ENCODE measurements at places on chromosomes 2 and 18.

DNA sequence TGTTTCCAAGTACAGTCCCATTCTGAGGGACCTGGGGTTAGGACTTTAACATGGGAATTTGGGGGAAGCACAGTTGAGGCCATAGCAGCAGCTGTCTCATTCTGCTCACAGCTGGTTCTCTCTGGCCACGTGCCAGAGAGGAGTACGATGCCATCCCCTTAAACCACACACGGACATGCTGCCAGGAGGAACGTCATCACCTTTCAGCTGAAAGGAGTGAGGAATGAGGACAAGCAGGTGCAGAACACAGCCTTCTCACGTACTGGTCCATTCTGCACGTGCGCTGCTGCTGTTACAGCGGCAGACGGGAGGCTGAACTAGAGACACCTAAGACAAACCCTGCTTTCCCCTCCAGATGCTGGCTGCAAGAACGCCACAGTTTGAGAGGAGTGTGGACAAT is 33.5 kb downstream of the ODC1 start:
- DNase-seq, result peak; percentile 70

DNA sequence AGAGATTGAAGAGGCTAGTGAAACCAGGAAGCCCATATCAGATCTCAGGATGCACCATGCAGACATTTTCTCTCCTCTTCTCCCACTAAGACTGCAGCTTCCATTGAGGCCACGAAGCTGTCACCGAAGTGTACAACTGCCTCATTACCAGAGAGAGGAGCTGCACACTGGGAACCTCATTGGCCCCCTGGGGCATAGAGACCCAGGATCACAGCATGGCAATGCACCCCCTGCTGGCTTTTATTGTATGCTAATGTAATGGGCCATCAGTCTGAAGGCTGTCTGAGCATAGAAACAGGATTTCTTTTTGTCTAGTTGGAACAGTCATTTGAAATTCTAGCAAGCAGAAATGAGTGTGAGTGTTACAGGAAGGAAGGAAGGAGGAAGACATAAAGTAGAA is 861.6 kb upstream of the CELF4 start:
- DNase-seq, result no peak

- DNase-seq, result no peak
Measured at GRCh38 chr2:168706806-168707205, 95.6 kb upstream of the NOSTRIN start.

- DNase-seq, result no peak
Measured at GRCh38 chr18:63083020-63083531, 236.5 kb downstream of the BCL2 start.

DNA sequence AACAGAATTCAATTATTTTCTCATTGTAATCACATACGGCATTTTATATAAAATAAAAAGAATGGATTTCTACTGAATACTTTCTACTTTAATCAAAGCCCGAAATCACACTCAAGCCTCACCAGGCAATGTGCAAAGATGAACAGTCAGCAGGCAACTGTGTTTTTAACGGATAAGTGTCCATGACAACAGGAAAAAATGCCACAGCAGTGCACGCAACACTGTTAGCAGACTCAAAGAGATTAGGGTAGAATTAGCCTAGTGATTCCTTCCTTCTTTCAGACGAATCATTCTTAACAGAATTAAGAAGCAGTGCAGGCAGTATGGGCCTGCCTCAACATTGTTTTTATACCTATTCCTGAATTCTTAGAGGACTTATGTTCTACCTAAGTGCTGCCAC is 135.6 kb downstream of the CDH2 start:
- no peak for DNase-seq

DNA sequence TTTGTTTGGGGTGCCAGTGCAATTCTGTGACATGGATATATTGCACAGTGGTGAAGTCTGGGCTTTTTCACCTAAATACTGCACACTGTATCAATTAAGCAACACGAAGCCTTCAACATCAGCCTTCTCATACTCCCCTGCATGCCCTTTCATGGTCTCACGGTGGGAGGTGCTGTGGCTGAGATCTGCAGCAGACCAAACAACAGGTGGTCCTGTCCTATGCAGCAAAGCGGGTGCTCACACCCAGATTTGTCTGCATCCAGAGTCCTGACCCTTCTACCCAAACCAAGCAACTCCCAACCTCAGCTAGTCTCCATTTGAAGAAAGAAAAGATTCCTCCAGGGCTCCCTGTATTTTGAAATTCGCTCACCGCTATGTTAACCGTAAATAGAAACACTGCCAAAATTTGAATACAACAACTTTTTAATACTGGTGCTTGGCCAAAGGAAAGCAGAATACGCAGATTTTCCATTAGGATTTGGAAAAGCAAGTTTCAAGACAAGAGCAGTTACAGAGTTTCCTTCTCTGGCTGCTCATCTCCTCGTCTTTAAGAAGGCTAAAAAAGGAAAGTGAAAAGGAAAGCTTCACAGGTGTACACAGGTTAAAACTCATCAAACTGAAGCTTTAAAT is 34.9 kb downstream of the FAM168B start:
- no peak for DNase-seq

GRCh38 chr18:70377317-70377799 is 88.5 kb downstream of the SOCS6 start:
- no peak for DNase-seq

DNA sequence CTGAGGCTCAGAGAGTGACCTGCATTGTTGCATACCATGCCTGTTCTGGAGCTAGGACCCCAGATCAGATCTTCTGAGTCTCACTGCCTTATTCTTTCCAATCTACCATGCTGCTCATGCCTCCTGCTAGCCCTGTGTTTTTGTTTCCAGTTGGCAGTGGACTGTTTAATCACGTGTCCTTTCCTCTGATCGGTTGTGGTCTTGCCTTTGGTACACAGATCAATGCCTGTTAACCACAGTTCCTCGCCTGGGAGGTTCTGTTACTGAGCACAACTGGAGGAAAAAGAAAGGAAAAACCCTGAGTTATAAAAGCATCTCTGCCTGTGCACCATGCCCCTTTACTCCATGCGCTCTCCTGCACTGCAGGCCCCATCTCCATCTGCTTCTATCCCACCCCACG is 329.1 kb downstream of the SETBP1 start:
- no peak for DNase-seq

DNA sequence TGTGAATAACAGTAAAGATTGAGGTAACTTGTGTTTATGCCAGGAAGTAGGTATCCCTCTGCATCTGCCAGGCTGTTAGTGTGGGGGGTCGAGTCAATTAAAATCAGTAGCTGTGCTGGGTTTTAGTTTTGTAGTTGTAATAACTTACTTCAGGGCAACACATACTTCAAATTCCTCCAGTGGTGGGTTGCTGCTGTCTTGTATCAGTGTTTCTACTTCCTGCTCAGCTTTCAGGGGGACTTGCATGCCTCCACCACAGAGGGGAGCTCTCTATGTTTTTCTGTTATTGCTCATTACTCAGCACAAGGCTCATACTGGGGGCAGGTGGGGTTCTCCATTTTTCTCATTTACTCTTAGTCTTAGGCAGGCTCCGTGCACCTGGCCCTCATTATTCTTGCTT is 136.8 kb downstream of the CAPN13 start:
- DNase-seq, result no peak

DNA sequence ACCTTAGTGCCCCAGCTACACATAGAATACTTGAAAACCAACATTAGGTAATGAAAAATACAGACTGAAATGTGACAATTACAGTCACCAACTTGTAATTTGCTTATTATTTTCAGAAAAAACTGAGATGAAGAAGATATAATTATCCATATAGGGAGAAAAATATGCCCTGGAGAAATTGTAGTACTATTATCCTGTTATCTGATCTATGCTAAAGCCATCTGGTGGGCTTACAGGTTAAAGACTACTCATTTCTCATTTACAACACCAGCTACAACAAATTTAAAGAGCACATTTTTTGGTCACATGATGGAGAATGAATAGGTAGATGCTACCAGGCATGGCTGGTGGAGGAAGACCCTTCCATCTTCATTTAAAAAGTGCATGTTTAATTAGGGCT is 79.6 kb upstream of the NYAP2 start:
- no peak for DNase-seq

GRCh38 chr18:41096504-41096903 is 858.5 kb upstream of the PIK3C3 start:
- DNase-seq, result no peak

DNA sequence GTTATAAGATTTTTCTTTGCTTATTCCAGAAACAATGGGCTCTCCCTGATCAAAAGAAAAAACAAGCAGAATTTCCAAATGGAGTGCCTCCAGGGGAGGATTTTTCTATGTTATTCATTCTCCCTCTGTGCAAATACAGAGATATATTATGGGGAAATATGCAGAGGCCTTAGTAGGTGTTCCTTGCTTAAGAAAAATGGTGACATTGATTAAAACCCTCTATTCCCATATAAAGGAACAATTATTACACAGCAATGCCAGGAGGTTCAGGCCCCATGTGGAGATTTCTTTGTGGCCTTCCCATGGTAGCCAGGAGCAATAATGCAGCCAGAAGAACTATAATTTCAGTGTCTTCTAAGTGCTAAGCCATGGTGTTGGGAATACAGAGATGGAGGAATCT is 255.9 kb upstream of the CXCR4 start:
- DNase-seq, result no peak

- DNase-seq, result no peak
Measured at GRCh38 chr2:140895378-140895777, 1235.4 kb downstream of the LRP1B start.

- DNase-seq, result no peak
Measured at GRCh38 chr18:29217124-29217915, 1040.4 kb upstream of the CDH2 start.

- no peak for DNase-seq
Measured at GRCh38 chr2:30144260-30144659, 2.5 kb upstream of the YPEL5 start.

DNA sequence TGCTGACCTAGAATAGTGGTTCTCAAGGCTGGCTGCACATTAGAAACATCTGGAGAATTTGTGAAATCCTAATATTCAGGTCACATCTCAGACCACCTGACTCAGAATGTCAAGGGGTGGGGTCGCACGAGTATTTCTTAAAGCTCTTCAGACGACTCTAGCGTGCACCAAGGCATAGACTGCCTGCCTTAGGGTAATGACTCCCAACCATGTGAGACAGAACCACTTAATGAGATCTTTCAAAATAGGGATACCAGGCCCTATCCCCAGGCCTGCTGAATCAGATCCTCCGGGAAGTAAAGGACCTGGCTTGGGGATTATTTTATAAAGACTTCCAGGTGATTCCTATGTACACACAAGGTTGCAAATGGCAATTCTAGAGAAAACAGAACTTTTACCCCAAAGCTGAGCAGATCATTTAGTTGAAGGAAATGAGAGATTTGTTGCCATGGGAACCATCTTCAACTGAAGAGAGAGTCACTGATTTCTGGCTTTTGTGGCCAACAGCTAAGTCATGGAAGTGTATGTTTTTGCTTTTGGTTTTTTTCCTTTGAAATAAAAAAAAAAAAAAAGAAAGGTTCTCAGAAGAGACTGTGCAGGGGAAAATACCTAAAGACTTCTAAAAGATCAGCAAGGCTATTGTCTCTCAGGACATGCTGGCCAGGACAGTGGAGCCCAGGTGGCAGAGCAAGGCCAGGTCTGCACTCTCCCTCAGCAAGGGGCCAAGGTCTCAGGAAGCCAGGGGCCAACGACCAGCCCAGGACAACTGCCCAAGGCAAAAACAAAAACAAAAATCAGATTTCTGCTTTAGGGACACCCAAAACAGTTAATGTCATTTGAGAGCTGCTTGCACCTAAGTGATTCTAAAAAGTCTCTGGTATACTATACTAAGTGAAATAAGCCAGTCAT is 15.3 kb upstream of the LOXHD1 start:
- DNase-seq, result no peak

DNA sequence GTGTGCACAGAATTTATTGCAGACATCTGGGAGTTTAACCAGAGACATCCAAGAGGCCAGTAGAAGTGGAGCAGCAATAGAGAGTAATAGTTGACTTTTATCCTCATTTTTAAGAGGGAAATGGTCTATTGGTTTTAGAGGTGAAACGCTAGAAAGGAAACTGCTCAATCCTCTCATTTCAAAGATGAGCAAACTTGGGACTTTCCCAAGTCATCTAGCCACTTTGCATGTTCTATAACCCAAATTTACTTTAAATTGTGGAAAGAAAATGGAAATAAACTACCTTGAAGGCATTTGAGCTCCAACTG is 601.7 kb downstream of the ARHGAP15 start:
- DNase-seq, result no peak

- no peak for DNase-seq
Measured at GRCh38 chr18:28030458-28030857, 146.5 kb downstream of the CDH2 start.

GRCh38 chr2:223093436-223094241 is 41.6 kb downstream of the KCNE4 start:
- DNase-seq, result peak; percentile 67

GRCh38 chr2:27569398-27569797 is 13.4 kb upstream of the ZNF512 start:
- no peak for DNase-seq

- no peak for DNase-seq
Measured at GRCh38 chr2:217688494-217688893, 314.3 kb downstream of the TNS1 start.

DNA sequence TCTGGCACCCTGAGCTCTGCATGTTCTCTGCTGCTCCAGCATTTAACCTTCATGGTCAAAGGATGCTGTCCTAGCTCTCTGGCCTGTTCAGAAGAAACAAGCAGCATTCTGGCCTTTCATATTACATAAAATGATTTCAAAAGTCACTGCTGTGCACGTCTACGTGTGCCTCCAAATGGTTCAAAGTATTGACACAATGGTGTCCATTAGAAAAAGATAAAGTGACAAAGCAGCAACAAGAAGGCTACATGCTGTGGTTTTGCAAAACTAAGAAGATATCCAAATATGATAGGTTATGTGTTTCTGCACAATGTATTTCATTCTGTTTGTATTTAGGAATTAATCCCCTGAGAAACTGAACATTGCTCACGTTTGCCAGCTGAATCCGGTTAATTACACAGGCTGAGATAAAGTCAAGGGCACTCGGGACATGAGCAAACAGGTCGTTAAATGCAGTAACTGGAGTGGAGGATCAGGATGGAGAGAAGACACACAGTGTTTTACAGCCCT is 258.5 kb downstream of the DOK6 start:
- DNase-seq, result no peak

DNA sequence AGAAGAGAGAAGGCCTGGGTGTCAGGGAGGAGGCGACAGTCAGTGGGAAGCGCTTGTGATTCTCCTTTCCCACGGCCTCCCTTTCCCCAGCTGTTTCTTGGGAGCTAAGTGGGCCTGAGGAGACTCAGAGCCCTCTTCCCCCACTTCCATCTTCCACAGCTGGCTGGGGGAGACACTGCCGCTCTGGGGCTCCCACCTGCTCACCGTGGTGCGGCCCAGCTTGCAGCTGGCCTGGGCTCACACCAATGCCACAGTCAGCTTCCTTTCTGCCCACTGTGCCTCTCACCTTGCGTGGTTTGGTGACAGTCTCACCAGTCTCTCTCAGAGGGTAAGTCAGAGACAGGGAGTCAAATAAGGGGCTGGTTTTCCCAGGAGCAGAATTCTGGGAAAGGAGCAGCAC is 7.1 kb downstream of the TMEM214 start:
- no peak for DNase-seq

DNA sequence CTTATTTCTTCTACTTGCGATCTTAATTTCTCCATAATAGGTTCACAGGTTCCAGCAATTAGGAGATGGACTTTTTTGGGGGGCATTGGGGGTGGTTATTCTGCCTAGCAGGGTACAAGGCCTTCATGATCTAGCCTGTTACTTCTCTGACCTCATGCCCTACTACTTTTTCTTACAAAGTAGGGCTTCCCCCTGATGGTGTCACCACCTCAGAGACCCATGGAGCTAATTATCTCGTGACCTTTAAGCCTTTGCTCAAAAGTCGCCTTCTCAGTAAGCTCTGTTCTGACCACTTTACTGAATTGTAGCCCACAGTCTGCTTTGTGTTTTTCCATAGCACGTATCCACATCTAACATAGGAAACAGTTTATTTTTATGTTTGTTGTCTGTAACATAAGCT is 458.0 kb downstream of the PARD3B start:
- DNase-seq, result no peak

GRCh38 chr2:205700331-205701132 is 18.2 kb downstream of the NRP2 start:
- peak; percentile 76 for DNase-seq

Data from left hindlimb (tissue), 1 donor.